ENCODE measurements at places on chromosomes 2 and 18.

DNA sequence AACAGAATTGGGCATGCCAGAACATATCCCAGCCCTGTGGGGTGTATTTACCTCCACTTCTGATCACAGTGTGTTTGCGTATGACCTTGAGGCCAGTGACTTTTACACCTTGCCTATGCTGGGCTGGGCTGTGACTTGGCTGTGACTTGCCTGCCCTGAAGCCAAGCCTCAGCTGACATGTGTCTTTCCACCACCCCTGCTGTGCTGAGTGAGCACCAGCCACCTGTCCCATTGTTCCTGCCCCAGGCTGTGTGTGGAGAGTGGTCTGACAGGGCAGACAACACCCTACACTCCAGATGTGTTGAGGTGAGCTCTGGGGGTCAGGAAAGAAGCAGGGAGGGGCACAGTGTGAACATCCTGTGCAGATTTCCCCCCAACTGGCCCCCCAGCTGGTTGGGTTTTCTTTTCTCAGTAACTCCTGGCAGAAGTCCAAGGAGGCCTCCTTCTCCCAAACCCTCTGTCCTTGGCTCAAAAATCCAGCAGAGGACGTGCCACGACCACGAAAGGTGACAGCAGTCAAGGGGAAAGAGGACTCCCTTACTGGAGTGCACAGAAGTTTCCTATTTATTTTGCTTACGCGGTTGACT, 5.1 kb upstream of the STEAP3 start:
- peak; percentile 61 for DNase-seq

DNA sequence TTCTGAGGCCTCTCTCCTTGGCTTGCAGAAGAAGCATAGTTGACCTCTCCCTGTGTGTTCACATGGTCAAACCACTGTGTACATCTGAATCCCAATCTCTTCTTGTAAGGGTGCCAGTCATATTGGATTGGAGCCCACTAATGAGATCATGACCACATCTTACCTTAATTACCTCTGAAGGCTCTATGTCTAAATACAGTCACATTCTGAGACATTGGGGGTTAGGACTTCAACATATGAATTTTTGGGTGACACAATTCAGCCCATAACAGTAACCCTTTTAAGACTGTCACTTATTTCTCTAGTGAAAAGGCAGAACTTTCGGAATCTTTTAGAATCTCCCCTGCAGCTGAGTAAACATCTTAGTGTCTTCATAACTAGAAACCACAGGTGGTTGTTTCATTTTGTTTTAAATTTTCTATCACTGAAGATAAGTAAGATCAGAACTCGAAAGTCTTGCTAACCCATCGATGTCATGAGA, 33.3 kb downstream of the BMP10 start:
- DNase-seq = no peak

DNA sequence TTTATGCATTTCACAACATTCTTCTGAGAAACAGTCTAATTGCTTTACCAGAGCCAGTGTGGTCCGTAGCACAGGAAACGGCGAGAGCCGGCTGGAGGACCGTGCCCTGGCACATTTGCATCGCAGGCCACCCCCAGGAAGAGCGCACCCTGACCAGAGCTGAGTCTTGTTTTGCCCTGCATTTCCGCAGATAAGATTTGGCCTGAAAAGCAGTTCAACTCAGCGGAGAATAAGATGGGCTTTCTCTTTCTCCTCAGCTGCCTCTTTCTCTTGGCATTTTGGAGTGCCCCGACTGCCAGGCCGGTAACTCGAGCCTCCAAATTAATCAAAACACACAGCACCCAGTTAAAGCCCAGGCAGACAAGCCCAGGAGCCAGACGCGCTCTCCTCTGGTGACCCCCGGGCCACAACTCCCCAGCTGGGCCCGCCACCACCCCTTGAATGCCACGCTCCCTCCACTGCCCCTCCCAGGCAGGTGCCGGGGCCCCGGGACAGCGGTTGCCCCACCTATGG, 464 bp downstream of the COL4A4 start:
- peak; percentile 26 for DNase-seq

GRCh38 chr18:31497836-31498573, at the start of gene DSG2:
TSS of gene DSG2 (plus strand) at chr18:31498177. CDS start at chr18:31498252, 75 bp downstream.
- peak; percentile 84 for DNase-seq
